Cardiac atrium fibroblast (primary cell): ENCODE measurements at places on chromosomes 7 and 10. TPM values are rescaled to one million over a fixed set of nuclear protein-coding genes. Genes with fewer than 3 reads are reported as not detected.

The WASHC2A gene
- total RNA-seq = 24.7 and 34.2 TPM in 2 replicates

The LIPN gene
- not detected in 2 replicates for total RNA-seq

The CYP2C8 gene
- total RNA-seq = not detected in 2 replicates

The GBF1 gene
- 40.6 and 51.2 TPM in 2 replicates for total RNA-seq

The LRRN3 gene
- total RNA-seq = 0.18 and 3.1 TPM in 2 replicates

The NODAL gene
- not detected in 2 replicates for total RNA-seq

The CFAP46 gene
- 0.81 TPM in 1 of 2 replicates, not detected in the other for total RNA-seq

The CYP3A5 gene
- not detected in 2 replicates for total RNA-seq

The CALCR gene
- not detected in 2 replicates for total RNA-seq

The AOAH gene
- not detected in 2 replicates for total RNA-seq

The OSBPL3 gene
- 5.4 and 7.9 TPM in 2 replicates for total RNA-seq

The WASHC2C gene
- 25.1 and 25.9 TPM in 2 replicates for total RNA-seq

The PRKG1 gene
- total RNA-seq = 14.7 and 23.5 TPM in 2 replicates

The URGCP gene
- 20.0 and 24.1 TPM in 2 replicates for total RNA-seq

The NACAD gene
- total RNA-seq = 1.5 and 2.3 TPM in 2 replicates

The NPY gene
- total RNA-seq = not detected in 2 replicates

The MTURN gene
- 17.3 and 18.3 TPM in 2 replicates for total RNA-seq

The TRIM50 gene
- total RNA-seq = not detected in 2 replicates

The SPDYE16 gene
- not detected in 2 replicates for total RNA-seq

The PON2 gene
- total RNA-seq = 96.8 and 117 TPM in 2 replicates

The CDC123 gene
- total RNA-seq = 74.9 and 93.3 TPM in 2 replicates

The TMEM72 gene
- not detected in 2 replicates for total RNA-seq

The RASA4B gene
- total RNA-seq = 0.18 and 1.1 TPM in 2 replicates

The CTTNBP2 gene
- not detected in 2 replicates for total RNA-seq

The OR2A12 gene
- total RNA-seq = not detected in 2 replicates

The FZD1 gene
- total RNA-seq = 6.0 and 9.4 TPM in 2 replicates

The PRPS1L1 gene
- total RNA-seq = not detected in 2 replicates

The CPA4 gene
- total RNA-seq = 56.7 and 90.1 TPM in 2 replicates

The TMEM139 gene
- not detected in 2 replicates for total RNA-seq

The HOXA1 gene
- not detected in 2 replicates for total RNA-seq
